Activated naive CD4-positive, alpha-beta T cell treated with anti-CD3 and anti-CD28 coated beads for 36 hours (primary cell): ENCODE measurements at places on chromosomes 2 and 18. TPM values are rescaled to one million over a fixed set of nuclear protein-coding genes. Genes with fewer than 3 reads are reported as not detected.

- DNase-seq = no peak
Measured at GRCh38 chr18:50410894-50411293, 36.0 kb downstream of the SKA1 start.

DNA sequence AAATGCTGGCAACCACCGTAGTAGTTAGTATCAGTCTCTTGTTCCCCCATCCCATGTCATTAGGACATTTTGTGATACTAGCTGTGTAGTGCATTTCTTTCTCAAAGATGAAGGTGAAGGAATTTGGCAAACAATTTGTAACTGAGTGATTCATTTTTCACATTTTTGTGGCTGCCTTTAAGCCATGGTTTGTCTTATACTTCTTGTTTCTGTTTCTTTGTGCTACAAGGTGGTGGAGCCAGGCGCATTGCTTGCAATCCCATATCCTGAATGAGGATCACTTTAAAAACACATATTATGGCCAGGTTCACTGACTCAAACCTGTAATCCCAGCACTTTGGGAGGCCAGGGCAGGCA lies 40.6 kb downstream of the GPD2 start:
- DNase-seq = peak; percentile 16

DNA sequence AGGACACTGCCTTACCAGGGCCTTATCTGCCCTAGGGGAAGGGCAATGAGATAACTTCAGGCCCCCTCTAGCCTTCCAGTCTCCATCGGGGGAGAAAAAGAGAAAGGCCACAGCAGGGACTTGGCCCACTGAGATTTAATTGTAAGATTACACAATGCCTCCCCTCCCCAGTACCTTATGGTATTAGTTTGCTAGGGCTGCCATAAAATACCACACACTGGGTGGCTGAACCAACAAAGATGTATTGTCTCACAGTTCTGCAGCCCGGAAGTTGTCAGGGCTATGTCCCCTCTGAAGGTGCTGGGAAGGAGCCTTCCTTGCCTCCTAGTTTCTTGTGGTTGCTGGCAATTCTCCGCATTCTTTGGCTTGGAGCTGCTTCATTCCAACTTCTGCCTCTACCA lies 34.8 kb upstream of the SPATA3 start:
- no peak for DNase-seq

DNA sequence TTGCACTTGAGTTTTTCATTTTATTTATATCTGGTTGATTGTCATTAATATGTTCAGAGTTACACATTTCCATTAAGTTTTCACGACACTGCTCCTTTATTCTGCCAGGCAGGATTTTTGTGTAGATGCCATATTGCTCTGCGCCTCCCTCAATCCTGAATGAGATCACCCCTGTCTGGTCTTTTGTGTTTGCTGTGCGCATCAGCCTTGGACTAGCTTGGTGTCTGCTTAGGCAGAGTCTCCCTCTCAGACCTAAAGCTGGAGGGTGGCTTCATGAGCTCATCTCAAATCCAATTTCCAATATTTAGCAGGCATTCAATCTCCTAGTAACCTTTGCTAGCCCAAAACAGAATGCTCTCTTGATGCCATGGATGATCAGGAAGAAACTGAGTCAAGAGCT lies 137.4 kb downstream of the SMAD7 start:
- DNase-seq = no peak

- DNase-seq = no peak
Measured at GRCh38 chr2:171964308-171964707, 35.4 kb upstream of the METAP1D start.

DNA sequence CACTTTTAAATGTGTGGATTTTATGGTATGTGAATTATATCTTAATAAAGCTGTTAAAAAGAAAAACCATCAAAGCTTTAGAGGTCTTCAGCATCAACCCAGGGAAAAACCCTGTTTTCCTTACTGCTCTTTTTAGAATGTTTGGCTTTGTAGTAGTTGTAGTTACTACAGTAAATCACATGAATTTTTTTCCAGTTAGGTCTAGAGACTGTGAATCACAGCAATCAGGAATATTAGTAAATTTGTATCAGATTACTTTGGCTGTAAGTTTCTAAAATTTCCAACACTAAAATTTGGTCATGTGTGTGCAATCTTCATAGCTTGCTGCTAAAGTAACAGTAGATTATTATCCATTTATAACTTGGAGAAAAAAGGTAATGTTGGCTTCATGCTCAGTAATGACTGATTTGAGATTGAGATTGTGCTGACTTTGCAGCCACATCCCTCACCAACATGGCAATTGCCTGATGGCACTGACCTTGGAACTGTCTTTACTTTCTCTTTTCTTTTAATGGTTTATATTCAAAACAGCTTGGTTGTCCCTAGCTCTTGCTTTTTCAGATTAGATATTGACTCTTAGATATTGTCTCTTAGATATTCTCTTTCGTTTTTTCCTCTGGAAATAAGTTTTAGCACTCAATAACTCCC lies 41.1 kb downstream of the LCLAT1 start:
- no peak for DNase-seq

- DNase-seq = no peak
Measured at GRCh38 chr2:88585969-88586368, 41.3 kb downstream of the EIF2AK3 start.

- no peak for DNase-seq
Measured at GRCh38 chr18:11807233-11807632, 44.0 kb upstream of the CHMP1B start.

DNA sequence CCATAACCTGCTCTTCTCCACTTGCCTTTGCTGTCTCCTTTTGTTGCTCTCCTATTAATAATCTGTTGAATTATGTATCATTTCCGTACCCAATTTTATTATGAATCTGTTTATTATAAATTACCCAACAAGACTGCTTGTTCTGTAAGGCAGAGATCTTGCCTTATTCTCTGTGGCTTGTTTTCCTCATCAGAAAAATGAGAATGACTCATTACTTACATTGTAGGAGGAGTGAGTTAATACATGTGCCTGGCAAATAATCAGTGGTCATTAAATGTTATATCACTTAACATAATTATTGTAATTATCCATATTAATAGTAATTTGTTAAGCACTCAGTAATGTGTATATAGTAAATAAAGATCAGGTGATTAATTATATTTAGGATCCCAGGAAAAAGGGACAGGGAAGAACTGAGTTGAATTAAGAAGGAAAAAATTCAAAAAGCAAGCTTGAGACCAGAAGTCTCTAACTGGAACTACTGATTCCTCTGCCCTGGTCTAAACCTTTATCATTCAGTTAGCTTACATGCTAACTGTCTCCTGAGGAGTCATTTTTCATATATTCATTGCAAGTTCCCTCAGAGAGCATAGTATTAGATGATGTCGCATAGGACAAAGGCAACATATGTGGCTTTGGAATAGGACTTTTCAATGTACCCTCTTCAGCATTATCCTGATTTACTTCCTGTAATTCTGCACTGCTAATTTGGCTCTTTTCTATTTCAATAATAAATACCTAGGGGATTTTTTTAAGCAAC lies 335.7 kb downstream of the GALNT13 start:
- DNase-seq = no peak

GRCh38 chr2:68110102-68110501 lies 47.3 kb upstream of the C1D start:
- DNase-seq = no peak

- no peak for DNase-seq
Measured at GRCh38 chr18:65846107-65846506, 95.3 kb downstream of the CDH7 start.

The RAX gene
- not detected for total RNA-seq

The TMEM247 gene
- not detected for total RNA-seq

The ANKRD62 gene
- not detected for total RNA-seq

The HOXD11 gene
- total RNA-seq = not detected
